ENCODE measurements at places on chromosomes 2 and 18.

DNA sequence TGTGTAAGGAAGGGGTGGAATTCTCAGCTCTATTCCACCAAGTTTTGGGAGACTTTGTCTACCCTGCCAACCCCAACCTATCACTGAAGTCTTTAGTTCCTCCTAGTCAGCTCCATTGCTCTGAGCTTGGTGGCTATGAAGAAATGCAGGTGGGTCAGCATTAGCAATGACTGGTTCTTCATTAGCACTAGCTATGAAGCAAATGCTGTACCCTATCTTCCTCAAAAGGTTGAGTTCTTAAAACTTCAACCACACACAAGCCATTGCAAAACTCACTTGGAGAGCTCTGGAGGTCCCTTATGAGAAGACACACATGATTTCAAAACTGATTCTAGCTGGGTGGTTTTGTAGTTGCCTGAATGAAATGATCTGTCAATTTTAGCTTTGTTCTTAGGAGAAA, 193.8 kb downstream of the IKZF2 start:
- no peak for DNase-seq

- no peak for DNase-seq
Measured at GRCh38 chr2:25671622-25672021, 1.8 kb downstream of the DTNB start.

- no peak for DNase-seq
Measured at GRCh38 chr2:78304678-78305077, 720.8 kb upstream of the REG3G start.

DNA sequence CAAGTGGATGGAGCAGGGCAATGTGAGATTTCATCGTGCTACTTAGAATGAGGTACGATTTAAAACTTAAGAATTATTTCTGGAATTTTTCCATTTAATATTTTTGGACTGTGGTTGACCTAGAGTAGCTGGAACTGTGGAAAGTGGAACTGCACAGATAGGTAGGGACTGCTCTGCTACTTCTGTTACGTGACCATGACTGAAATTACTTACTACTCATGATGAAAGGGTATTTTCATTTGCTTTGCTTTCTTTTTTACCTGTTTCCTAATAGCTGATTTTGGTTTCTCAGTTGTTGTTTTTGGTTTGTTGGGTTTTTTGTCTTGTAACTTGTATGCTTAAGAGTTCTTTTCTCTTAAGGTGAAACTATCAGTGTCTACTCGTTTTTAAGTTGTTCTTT, 11.4 kb downstream of the UBE2E3 start:
- no peak for DNase-seq
